Hippocampal formation (tissue), 2 donors: ENCODE measurements at places on chromosomes 2 and 18.

- no peak for DNase-seq
Observed at GRCh38 chr18:60112369-60112768, 212.6 kb downstream of the PMAIP1 start.

GRCh38 chr2:18552351-18553077 lies 7.9 kb downstream of the RDH14 start:
- no peak for DNase-seq

DNA sequence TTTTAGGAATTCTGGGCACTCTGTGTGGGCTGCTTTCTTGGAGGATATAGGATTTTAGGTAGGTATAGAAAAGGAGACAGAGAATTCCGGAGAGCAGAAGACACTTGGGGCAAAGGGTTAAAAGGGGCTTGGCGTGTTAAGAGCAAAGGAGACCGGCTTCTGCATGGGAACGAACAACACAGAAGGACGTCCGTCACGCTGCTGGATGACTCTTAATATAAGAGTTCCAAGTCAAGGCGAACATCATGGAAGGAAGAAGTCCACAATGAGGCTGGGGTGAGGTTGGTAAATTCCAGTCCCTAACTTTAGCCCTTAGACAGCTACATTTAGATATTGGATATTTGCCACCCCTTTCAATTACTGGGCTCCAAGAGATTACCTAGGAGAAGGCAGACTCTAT lies 15.9 kb upstream of the SLC20A1 start:
- no peak for DNase-seq

DNA sequence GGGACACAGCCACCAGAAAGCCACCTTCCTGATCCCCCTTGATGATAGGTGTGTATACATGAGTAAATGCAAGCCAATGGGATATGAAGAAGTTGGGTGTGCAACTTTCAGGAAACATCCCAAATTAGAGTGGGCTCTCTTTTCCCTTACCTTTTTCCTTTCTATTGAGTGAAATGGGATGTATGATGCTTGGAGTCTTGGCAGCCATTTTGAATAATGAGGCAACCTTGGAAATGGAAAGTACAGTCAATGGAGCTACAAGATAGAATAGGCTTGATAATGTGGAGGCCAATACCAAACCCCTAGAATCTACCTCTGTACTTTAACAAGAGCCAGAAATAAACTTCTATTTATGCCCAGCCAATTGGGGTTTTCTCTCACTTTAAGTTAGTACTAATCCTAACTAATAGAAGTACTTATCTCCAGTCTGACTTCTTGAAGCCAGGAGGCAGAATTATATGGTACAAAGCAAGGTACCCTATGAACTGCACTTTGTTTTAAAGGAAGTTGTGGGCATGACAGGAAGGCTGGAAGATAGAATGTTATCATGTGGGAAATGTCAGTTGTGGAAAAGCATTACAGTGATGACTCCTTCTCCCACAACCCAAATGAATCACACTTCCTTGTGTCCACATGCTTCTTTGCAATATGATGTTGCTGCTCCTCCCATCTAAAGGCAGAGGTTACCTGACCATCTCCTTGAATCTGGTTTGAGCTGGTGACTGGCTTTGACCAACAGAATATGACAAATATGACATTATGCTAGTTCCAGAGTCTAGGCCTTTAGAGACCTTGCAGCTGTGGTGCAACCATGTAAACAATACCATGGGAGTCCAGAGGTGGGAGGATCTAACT lies 12.9 kb upstream of the NABP1 start:
- no peak for DNase-seq

DNA sequence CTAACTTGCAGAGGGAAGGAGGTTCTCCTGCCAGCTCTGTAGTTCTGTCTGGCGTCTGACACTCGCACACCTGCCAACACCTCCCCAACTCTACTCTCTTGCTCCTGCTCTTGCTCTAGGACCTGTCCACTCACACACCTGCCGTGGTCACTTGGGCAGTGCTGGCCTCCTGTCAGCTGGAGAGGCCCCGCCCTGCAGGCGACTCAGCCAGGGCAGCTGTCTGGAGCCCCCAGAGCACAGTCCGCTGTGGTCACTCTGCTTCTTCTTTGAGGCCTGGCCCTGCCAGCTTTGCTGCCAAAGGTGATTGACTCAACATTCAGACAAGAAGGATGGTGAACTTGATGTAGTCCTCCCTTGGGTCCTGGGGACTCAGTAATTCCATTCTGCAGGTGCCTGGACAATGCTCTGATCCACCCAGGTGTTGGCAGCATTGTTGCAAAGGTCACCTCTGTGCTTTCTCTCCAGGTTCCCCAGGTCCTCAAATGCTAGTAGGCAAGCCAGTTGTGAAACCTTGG lies 18.7 kb downstream of the TPO start:
- no peak for DNase-seq

DNA sequence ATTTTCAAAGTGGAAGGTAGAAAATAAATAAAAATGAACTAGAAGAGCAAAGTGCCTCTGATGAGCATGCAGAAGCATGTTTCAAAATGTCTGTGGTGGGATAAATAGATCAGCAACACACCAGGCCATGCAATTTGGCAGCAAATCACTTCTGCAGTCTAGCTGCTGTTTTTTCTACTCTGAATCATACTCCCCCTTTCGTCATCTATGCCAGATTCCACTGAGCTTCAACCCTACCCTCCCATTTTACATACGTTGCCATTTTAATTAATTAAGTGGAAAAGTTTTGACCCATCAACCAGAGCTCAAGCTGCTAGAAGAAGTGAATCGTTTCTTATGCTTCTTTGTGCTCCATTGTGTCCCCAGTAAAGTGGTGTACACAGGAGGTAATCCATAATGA lies 79.3 kb downstream of the NRXN1 start:
- no peak for DNase-seq

- DNase-seq = no peak
Observed at GRCh38 chr2:120481446-120482194, 135.7 kb downstream of the INHBB start.
